ENCODE measurements at places on chromosomes 6 and 20. TPM values are rescaled to one million over a fixed set of nuclear protein-coding genes. Genes with fewer than 3 reads are reported as not detected.

OR5V1 gene
- polyA plus RNA-seq: not detected

MYH7B gene
- polyA plus RNA-seq: 0.11 TPM

HMGA1 gene
- polyA plus RNA-seq: 151 TPM

TMC2 gene
- not detected for polyA plus RNA-seq

SLC25A27 gene
- 3.5 TPM for polyA plus RNA-seq

DEFB132 gene
- polyA plus RNA-seq: not detected

ECT2L gene
- polyA plus RNA-seq: not detected

CAPN11 gene
- polyA plus RNA-seq: not detected

FHL5 gene
- polyA plus RNA-seq: not detected

- no peak for DNase-seq
These were observed 122.2 kb upstream of the ATXN1 start for GRCh38 chr6:16883414-16883813.

- no peak for DNase-seq
These were observed 8.1 kb upstream of the AKIRIN2 start for GRCh38 chr6:87710090-87710489.

DNA sequence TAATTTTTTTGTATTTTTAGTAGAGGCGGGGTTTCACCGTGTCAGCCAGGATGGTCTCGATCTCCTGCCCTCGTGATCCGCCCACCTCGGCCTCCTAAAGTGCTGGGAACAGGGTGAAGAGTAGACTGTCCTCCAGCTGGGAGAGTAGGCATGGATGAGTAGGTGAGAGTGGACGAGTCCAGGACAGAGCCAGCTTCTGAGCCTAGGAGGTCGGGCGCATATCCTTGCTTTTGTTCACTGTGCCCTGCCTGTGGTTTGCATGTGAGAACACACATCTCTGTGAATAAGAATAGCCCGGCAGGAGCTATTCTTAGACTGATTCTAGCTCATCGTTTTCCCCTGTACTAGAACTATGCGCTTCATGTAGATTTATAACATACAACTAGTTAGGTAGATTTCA, 78.3 kb downstream of the RPP40 start:
- no peak for DNase-seq

- DNase-seq: peak; percentile 8
These were observed 20.2 kb upstream of the SLC22A3 start for GRCh38 chr6:160327981-160328380.

- no peak for DNase-seq
These were observed 1.0 kb upstream of the HCK start for GRCh38 chr20:32050851-32051556.

GRCh38 chr6:108609276-108609769, 48.6 kb downstream of the FOXO3 start:
- peak; percentile 76 for DNase-seq

- DNase-seq: peak; percentile 13
These were observed 105.4 kb downstream of the NCOA3 start for GRCh38 chr20:47606983-47607613.

GRCh38 chr6:118248171-118248570, 299.9 kb upstream of the PLN start:
- no peak for DNase-seq

- DNase-seq: no peak
These were observed 310.8 kb downstream of the BMP7 start for GRCh38 chr20:56955680-56956079.

DNA sequence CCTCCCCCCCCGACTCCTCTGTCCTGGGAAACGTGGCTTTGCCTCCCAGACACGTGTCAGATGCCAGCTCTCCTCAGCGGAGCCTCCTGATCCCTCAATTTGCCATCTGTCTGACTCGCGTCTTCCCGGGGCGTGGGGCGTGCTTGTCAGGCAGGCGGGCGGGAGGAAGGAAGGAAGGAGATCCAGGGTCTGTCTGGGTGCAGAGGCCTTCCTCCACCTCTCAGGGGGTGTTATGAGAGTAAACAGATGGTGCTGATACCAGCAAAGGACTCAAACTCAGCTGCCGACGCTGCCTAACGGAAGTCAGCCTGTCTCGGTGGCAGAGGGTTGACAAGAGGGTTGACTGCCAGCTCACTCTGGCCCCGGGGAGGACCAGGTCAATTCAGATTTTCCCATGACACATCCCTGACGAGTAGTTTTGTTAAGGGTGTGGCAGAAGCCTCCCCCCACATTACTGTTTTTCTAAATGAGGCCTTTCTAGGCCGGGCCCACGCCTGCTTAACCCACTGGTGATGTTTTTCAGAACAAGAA, 17.0 kb downstream of the UQCC2 start:
- DNase-seq: peak; percentile 72

DNA sequence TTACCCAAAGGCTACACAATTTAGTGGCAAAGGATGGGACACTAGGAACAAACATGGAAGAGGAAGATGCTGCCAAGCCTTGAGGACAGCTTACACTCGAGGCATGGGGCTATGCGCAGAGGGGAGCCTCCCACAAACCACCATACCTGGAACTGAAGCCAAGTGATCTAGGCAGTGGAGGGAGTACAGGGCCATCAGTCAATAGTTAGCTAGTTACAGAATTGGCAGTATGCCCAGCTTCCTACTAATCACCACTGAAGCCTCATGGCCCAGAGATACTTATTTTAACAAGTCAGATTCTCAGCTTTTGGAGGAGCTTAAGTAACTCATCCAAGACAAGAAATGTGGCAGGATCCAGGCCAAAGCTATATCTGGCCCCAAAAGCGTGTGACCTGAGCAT, 226.6 kb upstream of the MOCS1 start:
- peak; percentile 3 for DNase-seq

GRCh38 chr6:38118791-38119365, 299.4 kb downstream of the ZFAND3 start:
- DNase-seq: no peak

- no peak for DNase-seq
These were observed 95.5 kb upstream of the PRND start for GRCh38 chr20:4626228-4626627.

DNA sequence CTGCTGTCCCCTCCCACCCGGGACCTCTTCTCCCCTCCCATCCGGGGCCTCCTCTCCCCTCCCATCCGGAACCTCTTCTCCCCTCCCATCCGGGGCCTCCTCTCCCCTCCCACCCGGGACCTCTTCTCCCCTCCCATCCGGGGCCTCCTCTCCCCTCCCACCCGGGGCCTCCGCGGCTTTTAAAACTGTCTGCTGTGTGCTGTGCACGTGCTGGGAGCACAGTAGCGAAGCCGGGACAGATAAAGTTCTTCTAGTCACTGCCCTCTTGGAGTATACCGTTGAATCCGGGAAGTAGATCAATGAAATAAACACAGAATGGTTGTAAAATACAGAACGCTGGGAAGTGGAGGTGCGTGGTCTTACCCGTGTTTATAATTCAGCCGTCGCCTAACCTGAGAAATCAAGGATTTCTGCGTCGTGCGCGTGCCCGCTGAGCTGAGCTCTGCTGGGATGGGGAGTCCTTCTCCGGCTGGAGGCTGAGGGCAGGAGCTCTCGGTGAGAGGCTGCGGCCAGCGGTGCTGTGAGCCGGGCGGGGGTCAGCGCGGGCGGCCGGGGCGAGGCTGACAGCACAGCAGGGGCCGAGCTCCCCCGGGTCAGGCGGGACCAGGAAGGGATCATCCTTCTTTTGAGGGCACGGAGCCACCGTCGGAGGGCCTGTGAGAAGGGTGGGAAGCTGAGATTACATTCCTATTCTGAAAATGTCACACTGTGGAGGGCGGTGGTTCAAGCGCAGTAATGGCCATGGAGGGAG, 19.6 kb upstream of the KIF25 start:
- no peak for DNase-seq

DNA sequence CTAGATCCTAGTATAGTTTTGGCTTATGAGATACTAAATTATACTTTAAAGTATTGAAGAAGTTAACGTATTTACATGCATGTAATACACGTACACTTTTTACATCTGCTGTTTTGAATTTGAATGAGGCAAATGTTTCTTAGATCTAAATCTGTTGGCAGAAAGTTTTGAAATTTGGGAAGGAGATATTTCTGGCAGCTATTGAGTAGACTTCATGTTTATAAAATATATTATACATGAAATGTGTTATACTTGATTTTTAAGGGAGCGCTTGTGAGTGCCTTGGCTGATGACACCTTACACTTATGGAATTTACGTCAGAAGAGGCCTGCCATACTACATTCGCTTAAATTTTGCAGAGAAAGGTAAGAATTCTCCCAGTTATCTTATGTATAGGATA, 34.7 kb downstream of the STXBP5 start:
- no peak for DNase-seq

DNA sequence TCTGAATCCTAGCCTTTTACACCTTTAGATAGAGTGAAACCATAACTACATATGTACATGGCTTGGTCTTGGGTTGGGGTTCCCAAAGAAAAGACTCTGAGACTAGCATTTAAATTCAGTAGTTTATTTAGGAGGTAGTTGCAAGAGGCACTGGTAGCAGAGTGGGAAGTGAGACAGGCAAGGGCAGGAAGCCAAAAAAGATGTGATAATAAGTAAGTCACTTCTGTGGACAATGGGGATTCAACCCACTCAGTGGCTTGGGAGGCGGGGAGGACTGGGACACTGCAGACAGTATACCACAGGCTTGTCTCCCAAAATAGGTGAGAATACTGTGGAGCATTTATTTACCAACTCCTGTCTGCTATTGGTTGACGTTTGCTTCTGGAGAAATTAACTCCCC, 131.9 kb downstream of the SLC24A3 start:
- no peak for DNase-seq

DNA sequence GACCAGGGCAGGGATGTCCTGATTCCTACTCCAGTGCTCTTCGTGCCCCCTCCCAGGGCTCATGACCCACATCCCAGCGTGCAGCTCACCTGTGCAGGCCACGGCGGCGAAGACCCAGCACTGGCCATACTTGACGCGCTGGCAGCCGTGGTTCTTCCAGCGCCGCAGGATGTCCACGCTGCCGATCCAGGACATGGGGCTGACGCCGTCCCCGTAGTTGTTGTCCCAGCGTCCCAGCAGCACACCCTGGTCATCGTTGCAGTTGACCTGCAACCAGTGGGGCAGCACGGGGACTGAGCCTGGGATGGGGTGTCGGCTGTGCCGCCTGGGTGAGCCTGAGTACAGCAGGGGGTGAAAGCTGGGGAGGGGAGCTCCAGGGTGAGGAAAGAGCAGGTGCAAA, 18.4 kb downstream of the TGM2 start:
- no peak for DNase-seq

DNA sequence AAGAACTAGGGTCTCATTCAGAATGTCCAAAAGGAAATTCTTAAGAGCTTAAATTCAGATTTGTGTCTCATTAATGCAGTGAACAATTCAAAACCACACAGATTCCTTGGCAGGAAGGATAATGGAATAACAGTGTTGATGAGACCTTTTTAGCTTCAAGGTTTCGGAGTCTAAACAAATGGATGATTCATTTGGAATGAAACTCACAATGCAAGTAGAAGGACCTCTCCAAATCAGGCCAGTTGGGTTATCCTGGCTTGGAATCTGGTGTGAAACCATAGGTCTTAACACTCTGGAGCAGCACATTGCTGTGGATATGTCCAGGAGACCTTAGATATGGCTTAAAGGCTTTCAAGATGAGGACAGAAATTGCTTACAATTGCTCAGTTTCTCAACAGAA, 44.9 kb downstream of the KCTD20 start:
- DNase-seq: no peak

GRCh38 chr6:31821301-31822035, 6.1 kb upstream of the HSPA1B start:
- DNase-seq: peak; percentile 38

GRCh38 chr20:3741836-3742458, 9.5 kb downstream of the HSPA12B start:
- DNase-seq: no peak

GRCh38 chr6:87914637-87915395, 132.8 kb upstream of the SPACA1 start:
- peak; percentile 44 for DNase-seq

All from mammary epithelial cell (primary cell).